CD4-positive, alpha-beta T cell treated with Interleukin-6 for 4 hours (primary cell): ENCODE measurements at places on chromosomes 1 and 21.

- DNase-seq: no peak
Observed at GRCh38 chr1:92439291-92439690, 47.4 kb downstream of the GFI1 start.

DNA sequence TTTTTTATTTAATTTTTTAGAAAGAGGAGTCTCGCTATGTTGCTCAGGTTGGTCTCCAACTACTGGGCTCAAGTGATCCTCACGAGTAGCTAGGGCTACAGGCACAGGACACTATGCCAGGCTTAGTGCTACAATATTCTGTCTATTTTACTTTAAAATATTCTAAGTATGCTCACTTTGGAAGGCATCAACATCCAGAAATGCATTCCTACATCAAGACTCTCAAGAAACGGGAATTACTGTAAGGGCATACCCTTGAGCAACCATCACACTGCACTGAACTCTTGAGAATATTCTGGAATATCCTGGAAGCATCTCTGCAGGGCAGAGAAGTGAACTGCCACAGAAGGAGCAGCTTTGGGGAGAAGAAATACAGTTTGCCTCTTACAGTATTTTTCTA, 565 bp upstream of the DMRTB1 start:
- no peak for DNase-seq

GRCh38 chr1:15501208-15502032, 22.6 kb downstream of the CASP9 start:
- DNase-seq: peak; percentile 57

DNA sequence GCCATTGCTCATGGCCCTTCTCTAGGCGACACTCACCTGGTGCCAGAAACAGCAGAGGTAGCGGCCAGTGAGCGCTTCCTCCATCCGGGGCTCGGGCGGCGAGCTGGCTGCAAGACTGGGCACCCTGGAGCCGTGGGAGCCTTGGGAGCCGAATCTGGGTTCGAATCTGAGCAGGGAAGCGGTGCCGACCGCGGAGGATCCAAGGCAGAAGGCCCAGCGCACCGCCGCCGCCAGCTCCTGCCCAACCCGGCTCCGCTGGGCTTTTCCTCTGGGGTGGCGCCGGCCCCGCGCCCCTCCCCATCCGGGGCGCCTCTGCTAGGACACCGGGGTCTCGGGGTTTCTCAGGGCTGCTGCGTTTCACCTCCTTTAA, 1.7 kb upstream of the PRDM16 start:
- no peak for DNase-seq

DNA sequence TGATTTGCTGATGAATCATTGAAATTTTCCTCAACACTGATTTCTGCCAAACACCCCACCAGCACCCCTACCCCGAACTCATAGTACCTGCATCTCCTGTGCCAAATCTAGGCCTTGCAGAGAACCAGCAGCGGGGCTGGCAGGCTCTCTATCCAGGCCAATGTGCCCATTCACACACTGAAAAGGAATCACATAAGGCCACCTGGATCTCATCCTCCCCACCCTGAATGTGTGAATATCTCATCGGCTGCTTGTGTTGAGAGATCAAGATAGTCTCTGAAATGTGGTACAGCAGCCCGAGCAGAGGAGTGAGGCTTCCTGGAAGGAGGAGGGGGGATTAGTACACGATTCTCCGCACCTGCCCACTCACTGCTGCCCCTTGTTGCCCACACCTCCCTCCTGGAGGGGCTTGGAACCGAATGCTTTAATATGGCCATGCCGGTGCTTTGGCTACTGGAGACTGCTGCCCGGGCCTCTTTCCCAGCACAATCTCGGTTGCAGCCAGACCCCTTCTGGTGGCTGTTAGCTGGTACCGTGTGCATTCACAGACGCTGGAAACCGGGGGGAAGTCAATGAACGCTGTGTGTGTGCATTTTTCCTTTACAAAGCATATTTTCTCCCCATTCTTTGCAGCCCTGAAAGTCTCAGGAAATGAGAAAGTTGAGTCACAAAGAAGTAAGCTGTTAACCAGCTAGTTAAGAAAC, 619.5 kb downstream of the MATN1 start:
- no peak for DNase-seq

DNA sequence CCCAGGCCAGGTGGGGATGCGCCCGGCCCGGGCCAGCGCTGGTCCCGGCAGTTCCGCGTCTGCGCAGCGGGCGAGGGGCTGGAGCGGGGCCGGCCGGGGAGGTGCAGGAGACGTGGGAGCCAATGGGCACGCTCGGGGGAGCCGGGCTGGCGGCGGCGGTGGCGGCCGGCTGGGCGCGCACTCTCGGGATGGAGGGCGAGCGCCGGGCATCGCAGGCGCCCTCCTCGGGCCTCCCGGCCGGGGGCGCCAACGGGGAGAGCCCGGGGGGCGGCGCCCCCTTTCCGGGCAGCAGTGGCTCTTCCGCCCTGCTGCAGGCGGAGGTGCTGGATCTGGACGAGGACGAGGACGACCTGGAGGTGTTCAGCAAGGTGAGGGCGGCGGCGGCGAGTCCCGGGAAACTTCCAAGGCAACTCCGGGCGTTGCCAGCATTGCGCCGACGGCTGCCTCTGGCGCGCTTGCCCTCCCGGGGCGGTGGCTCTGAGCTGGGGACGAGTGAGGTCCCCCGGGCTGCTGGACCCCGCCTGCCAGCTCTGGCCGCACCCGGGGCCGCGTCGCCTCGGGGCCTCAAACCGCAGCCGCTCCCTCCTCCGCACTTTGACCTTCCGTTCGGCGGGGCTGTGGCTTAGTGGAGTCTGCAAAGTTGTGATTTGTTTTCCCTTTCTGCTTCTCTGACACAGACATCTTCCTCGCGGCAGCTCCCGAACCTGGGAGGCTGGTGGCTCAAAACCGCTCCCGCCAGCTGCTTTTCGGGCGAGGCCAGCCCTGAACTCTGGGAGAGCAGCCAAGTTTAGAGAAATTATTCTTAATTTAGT, at the start of gene SNX7:
Gene SNX7, plus strand, starts transcription at position 178 of the 812 bp plus-strand sequence. Its CDS starts 11 bp downstream, at position 189.
- DNase-seq: peak; percentile 4

DNA sequence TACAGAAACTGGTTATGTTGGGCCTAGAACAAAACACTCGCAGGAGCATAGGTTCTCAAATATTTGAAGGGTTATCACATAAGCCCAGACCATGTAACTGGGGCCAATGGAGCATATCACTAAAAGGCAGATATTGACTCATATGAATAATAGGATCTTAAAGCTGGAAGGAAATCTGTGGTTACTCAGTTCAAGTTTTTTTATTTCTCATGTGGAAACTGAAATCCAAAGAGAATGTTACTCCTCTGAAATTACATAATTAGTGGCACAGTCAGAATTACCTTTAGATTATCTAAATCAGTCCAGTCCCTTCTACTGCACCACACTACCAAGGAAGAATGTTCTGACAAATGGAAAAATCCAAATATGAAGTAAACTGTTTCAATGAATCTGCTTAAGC, 12.0 kb downstream of the SLAMF8 start:
- DNase-seq: no peak

GRCh38 chr1:101262630-101263348, 26.0 kb downstream of the S1PR1 start:
- DNase-seq: peak; percentile 43

DNA sequence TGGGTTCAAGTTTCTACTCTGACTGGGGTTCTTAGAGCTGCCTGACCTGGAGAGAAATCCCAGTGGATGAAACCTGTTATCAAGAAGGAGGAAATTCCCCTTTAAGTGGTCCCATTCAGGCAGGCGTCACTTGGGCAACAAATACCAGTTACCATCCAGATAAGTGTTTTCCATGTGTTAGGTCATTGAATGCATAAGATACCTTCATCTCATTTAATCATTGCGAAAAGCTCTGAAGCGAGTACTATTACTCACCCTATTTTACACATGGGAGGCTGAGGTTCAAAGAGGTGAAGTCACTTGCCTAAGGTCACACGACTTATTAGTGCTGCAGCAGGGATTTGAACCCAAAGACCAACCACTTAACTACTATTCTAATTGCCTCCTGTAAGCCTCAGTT, 45.5 kb upstream of the RPL11 start:
- no peak for DNase-seq

GRCh38 chr1:25026730-25027450, 96.8 kb upstream of the RUNX3 start:
- DNase-seq: no peak

- DNase-seq: no peak
Observed at GRCh38 chr1:185934476-185935189, 200.4 kb downstream of the HMCN1 start.

DNA sequence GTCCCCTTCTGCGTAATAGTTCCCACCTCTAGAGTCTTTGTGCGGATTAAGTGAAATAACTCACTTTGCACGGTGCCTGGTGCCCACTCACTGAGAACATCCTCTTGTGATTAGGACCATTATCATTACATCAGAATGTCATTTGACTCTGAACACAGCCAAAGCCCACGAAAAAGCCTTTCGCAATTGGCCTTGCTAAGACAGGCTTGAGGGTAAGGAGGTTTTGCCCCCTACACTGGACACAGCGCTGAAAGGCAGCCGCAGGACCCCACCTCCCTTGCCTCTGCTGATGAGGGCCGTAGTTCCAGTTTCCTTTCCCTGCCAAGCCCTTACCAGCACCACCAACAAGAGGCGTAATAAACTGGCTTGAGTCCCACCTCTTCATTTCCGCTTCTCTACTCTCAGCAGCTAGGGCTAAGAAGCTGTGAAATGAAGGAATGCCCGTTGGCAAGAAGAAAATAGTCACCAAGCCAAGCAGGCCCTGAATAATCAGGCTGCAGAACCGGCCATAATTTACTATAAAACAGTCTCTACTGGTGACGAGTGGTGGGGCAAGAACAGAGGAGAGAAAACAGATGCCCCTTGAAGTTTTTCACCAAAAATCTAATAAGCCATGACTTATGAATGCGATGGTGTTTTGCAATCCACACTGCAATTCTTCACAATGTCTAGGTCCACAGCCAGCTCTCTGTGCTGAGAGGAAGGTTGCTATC, 53.1 kb downstream of the SH3GLB1 start:
- DNase-seq: no peak

DNA sequence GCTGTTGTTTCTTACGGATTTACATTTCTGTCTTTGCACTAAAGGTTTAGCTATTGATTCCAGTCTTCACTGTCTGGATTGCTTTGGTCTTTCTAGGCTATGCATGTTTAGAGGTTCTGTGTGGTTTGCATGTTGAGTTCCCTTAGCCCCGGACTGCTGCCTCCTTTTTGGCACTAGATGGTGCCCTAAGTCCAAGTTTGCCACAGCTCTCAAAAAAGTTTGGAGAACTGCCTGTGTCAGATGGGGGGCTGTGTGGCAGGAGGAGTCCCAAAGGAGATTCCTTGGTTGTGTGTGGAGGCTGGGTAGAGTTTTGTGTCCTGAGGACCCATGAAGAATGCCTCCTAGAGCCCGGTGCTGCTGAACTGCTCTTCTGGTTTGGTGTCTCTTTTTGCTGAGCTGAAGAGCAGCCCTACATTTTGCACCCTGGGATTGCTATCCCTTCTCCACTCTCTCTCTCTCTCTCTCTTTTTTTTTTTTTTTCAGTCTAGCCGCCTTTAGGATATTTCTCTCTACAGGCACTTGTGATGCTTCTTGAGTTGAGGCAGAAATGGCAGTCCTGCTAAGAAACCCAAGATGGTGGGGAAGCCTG, 74.4 kb downstream of the PTGS2 start:
- peak; percentile 8 for DNase-seq

DNA sequence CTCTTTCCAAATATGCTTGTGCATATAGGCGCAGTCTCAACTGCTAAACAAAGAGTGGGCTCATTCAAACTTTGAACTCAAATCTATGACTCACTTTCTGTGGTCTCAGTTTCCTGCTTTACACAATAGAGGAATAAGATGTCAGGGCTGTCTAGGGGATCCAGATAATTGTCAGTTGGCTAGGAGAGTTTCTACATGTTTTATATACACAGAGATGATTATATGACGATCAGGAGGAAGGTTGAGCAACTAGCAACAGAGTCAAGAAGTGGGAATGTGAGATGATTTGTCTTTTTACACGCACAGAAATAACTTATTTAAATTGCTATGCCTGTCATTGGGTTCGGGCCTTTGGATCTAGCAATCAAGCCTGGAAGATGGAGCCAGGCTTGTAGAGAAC, 299.4 kb upstream of the LYPLAL1 start:
- DNase-seq: no peak

DNA sequence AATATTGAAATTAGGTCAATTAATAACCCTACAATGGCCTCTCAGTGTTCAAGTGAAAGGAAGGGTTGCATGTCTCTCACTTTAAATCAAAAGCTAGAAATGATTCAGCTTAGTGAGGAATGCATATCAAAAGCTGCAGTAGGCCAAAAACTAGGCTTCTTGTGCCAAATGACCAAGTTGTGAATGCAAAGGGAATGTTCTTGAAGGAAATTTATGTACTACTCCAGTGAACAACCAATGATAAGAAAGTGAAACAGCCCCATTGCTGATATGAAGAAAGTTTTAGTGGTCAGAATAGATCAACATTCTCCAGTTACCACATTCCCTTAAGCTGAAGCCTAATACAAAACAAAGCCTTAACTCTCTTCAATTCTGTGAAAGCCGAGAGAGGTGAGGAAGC, 10.0 kb downstream of the MAEL start:
- DNase-seq: no peak

- DNase-seq: no peak
Observed at GRCh38 chr1:192565946-192566345, 9.6 kb upstream of the RGS1 start.

DNA sequence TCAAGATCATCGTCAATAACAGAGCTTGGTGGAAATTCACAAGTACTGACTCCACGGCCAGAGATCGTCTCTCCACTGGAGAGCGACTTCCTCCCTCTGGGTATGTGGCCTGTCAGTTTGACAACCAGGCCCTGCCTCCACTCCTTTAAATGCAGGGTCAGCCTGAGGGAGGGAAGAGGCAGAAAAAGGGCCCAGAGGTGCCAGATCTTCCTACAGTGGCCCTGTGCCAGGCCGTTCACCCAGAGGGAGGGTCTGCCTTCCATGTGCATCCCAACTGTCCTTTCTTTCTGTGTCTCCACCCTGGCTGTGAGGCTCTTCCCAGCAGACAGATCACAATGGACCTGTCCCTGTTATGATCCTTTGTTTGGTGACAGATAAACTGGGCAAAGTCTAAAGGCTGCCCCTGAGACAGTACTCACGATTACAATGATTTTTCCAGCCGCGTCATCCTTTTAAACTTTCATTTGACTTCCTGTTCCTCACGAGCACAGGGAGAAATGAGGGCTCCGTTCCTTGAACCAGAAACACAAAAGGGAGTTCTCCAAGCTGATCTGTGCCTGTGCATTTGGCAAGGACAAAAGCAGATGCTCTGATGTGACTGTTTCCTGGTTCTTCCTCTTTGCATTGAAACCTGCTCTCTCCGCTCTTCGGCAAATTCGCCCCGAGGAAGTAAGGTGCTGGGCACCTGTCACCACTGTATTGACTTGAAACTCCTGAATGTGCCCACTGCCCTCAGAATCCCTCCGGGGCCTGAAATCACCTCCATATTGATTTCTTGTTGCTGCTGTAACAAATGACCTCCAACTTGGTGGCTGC, 126.7 kb downstream of the PGBD5 start:
- DNase-seq: no peak

DNA sequence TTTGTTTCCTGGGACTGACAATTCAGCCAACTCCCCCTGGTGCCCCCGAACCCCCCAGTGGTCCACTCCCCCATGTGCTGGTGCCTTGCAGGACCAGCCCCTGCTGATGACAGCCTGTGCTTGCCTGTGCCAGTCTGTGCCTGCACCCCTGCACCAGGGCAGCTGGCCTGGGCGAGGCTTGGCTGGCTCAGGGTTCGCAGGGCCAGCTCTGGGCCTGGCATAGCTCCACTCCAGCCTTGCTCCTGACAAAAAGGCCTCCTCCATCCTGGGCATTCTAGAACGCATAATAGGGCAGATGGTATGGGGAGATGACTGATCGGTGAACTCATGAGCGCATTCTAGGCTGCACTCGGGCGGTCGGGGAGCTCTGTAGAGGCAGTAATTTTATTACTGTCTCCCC, 5.4 kb downstream of the CNTN2 start:
- DNase-seq: no peak
